ENCODE measurements at places on chromosomes 13 and 19.

DNA sequence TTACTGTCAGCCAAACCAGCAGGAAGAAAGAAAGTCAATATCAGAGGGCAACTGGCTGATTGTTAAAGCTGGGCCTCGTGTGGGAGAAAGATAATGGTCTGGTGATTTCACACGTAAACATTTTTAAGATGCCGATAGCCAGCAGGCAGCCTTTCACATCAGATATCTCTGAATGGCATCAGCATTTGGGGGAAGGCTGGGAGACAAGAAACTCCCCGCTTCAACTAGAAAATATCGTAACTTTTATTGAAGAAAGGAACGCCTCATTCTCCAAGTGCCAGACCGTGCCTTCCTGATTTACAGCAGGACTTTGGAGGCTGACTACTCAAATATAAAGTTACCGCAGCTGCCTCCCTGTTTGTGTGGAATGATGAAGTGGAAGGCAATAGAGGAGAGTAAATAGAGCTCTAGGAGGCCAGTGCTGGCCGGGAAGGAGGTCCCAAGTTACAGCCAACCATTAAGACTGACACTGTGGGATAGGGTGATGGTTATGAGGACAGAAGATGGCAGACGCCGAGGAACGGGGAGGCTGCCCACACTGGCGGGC lies 284.3 kb upstream of the MAB21L1 start:
- no peak for DNase-seq

- DNase-seq: no peak
These were observed 1017.8 kb upstream of the MIR17HG start for GRCh38 chr13:90329641-90330040.

DNA sequence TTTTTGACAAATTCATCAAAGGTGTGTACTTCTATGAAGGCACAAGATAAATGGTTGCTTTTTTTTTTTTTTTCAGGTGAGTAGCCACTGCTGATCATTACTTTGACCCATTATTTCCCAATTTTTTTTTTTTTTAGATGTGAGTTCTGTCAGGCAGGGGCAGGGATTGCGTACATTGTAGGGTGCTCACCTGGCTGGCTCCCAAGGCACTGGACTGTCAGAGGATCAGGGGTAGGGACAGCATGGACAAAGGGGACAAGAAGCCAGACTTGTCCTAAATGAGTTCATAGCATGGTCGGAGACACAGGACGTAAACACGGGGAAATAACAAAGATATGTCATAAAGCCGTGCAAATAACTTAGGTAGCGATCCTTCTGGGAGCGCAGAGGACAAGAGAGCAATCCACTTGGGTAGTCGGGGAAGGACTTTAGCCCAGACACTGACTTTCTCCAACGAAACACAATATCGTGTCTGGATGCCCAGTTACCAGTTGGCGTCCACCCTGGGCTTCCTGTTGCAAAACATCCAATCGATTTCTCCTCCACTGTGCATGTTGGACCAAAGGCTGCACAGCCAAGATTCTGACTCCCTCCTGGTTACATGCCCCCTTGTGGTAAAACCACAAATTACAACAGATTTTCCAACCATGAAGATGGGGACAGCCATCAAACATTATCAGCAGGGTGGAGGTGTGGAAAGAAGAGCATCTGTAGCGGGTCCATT lies 27.5 kb upstream of the KATNAL1 start:
- no peak for DNase-seq

- no peak for DNase-seq
These were observed 8.8 kb upstream of the ZNF541 start for GRCh38 chr19:47581605-47582319.

DNA sequence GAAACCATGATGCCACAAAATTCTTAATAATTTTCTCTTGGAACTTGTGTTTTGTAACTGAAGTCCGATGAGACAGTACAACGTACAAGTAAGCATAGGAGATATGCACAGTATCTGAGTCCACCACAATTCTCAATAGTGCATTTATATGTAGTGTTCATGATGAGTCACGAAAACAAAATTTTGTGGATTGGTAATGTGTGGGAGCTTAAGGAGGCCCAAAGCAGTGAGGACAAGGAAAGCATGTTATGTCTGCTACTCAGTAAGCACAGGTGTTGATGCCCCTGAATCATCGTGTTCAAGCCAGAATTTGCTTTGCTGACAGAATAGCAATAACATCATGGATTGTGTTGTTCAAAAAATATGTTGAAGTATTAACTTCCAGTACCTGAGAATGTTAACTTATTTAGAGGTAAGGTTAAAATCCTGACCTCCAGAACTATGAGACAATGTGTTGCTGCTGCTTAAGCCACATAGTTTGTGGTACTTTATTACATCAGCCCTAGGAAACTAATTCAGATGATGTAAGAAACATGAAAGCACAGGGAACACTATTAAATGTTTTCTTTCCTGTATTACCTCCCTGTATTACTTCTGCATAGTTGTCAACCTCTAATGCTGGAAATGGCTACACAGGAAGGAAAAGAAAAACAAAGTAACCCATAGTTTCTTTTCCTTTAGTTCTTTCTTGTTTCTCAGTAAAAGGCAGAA lies 201.3 kb downstream of the SLITRK6 start:
- no peak for DNase-seq

DNA sequence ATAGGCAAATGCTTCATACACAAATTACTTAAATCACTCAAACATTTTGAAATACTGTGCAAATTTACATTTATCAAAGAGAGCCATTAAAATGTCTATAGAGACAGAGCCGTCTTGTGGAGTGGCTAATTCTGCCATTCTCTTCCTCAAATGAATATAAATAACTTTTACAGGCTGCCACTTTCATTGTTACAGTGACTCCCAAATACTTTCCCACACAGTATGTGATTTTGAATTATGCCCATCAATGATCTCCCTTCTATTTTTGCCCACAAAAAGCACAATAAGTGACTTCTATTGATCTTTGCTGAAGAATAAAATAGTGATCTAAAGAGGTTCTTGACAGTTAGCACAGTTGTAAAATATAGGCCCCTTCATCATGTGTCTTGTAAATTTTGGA lies 1244.9 kb downstream of the PCDH17 start:
- DNase-seq: no peak

GRCh38 chr13:39378306-39378705 lies 224.7 kb downstream of the LHFPL6 start:
- DNase-seq: no peak

GRCh38 chr19:8631425-8631819 lies 989 bp downstream of the NFILZ start:
- DNase-seq: no peak

DNA sequence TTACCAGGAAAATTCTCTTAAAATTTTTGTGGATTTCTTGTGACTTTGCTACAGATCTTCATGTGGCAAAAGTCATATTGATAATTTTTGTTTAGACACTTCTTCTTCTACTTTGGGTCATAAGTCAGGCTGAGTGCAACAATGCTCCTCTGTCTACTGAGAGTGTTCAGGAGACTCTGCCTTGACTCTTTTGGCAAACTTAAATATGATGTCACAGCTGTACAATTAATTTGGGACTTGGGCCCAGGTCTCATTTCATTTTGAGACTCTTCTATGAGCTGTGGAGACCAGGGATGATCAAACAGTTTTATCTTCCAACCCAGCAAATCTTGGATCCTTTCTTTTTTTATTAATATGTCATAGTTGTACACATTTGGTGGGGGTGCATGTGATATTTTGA lies 19.7 kb upstream of the IPO5 start:
- DNase-seq: no peak

DNA sequence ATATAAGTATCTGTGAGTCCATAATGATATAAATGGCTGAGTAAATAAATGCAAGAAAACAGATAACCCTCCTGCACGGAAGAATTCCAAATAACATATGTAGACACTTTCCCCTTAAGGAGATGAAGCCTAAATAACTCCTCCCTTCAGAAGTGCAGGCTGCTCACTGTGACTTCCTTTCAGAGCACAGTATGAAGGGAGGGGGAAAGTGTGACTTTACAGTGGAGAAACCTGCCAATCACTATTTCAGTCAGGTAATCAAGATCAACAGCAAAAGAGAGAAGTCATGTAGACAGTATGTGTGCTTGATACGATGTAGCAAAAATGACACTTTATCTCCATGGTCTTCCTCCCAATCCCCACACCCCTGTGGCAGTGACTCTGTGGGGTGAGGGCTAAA lies 7.1 kb downstream of the GGACT start:
- DNase-seq: no peak

GRCh38 chr19:54600212-54600611 lies 6.8 kb downstream of the LILRA1 start:
- no peak for DNase-seq

- peak; percentile 18 for DNase-seq
These were observed 6.7 kb downstream of the SPPL2B start for GRCh38 chr19:2334986-2335846.

DNA sequence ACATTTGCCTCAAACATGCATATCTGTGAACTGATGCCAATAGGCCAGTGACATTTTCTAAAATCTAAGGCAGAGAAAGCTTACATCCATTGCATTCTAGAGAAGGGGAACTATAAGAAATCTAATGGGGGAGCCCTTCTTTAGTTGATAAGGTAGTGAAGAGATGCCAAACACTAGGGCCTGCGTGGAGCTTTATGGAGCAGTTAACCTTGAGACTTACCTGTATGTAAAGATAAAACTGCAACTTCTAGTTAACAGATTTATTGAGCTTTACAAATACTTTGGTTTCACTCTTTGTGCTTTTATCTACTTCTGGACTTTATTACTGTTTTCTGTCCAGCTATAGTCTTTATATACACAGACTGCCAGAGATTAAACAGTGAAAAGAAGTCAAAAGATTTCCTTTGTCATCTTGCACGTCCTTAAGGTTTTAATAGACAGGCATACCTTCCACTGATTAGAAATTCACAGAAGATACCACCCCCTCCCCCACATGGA lies 457.6 kb downstream of the KLF12 start:
- DNase-seq: no peak

- no peak for DNase-seq
These were observed 14.4 kb downstream of the CEACAM4 start for GRCh38 chr19:41612483-41612882.

- no peak for DNase-seq
These were observed 26.9 kb downstream of the RFX1 start for GRCh38 chr19:13979244-13979615.

DNA sequence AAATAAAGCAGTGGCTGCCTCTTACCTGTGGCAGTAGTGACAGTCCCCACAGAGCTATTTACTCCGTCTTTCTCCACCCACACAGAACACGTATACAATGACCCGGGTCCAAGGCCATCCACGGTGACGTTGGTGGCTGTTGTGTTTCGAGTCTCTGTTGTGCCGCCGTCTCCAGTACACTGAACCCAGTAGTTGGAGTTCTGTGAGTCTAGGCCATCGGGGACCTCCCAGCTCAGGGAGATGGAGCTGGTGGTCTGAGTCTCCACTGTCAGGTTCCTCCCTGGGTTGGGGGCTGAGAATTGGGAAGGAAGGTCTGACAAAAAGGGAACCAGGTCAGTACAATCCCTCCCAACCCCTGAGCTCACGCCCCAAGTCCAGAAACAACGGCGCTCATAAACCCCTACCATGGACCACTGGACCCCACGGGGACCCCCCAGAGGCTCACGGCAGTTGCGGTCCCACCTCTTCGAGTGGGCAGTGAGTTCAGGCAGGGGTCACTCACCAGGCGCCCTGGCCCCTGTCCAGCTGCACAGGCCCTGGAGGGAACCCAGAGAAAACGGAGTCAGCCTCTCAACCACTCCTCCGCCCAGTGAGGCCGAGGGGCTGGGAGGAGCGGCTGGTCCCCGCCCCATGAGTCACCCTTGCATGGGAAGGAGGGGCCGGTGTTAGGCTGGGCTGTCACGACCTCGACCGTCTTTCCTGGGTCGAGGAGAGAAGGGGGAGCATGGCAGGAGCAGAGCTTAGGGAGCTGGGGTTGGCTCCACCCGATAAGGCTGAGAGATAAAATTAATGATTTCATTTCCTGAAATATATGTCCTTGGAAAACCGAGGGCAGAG lies 2.4 kb downstream of the PTPRH start:
- DNase-seq: no peak

DNA sequence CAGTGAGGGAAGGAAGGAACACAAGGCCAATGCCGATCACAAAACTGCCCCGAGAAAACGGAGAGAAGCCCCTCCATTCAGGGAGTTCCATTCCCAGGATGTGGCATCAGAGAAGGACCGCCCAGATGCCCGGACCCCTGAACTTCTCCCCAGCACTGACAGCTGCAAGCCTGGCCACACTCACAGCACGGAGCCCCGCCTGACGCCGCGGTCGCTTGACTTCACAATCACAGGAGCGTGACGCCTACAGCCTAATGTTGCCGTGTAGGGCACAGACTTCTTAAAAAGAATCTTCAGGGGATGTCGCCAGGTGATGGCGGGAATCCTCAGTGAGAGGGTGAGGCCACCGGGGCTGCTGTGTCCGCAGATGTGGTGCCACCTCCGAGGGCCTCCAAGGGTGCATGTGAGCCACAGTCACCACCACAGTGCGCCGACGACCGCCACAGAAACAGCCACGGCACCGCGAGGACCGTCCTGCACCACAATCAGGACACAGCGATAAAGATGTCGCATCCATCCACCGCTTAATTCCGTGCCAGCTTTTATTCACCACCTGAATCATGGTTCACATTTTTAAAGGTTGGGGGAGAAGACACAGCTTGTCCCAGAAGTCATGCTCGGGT lies 77.2 kb downstream of the SPACA7 start:
- DNase-seq: no peak

DNA sequence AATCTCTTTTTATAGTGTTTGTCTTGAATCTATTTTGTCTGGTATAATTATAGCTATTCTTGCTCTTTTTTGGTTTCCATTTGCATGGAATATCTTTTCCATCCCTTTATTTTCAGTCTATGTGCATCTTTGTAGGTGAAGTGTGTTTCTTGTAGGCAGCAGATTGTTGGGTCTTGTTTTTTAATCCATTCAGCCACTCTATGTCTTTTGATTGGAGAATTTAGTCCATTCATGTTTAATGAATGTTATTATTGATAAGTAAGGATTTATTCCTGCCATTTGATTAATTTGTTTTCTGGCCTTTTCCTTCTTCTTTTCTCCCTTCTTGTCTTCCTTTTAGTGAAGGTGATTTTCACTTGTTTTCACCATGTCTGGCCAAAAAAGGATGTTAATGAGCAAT lies 11.7 kb upstream of the ZDHHC20 start:
- no peak for DNase-seq

DNA sequence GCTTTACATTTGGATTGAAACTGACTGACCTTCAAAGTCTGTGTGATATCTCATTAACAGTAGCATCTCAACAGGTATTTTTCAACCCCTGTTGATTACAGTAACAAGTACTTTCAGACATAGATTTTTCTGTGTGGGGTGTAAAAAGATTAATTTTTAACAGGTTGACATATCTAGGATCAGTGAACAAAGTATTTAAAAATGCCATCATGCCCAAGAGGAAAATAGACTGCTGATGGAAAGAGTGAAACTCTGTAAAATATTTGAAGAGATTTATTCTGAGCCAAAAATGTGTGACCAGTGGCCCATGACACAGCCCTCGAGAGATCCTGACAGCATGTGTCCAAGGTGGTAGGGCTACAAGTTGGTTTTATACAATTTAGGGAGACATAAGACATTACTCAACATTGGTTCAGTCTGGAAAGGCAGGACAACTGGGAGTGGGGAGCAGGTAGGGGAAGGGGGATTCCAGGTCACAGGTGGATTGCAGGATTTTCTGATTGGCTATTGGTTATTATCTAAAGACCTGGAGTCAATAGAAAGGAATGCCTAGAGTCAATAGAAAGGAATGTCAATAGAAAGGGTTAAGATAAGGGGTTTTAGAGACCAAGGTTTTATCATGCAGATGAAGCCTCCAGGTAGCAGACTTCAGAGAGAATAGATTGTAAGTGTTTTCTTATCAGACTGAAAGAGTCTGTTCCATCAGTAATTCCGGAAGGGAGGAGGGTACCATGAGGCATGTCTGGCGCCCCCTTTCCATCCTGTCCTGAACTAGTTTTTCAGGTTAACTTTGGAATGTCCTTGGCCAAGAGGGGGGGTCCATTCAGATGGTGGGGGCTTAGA lies 29.1 kb downstream of the TNFRSF19 start:
- no peak for DNase-seq

- peak; percentile 19 for DNase-seq
These were observed 20.6 kb downstream of the FFAR2 start for GRCh38 chr19:35468637-35469036.
